Esophagus squamous epithelium (tissue), 5 donors: ENCODE measurements at places on chromosomes 11 and 22.

GRCh38 chr11:84173078-84173477 is 886.9 kb upstream of the CCDC90B start:
- no peak for DNase-seq

GRCh38 chr11:101129203-101129943 is at the start of gene PGR:
PGR (minus strand) TSS chr11:101129813; CDS start chr11:101129070, 743 bp downstream.
- DNase-seq: no peak

DNA sequence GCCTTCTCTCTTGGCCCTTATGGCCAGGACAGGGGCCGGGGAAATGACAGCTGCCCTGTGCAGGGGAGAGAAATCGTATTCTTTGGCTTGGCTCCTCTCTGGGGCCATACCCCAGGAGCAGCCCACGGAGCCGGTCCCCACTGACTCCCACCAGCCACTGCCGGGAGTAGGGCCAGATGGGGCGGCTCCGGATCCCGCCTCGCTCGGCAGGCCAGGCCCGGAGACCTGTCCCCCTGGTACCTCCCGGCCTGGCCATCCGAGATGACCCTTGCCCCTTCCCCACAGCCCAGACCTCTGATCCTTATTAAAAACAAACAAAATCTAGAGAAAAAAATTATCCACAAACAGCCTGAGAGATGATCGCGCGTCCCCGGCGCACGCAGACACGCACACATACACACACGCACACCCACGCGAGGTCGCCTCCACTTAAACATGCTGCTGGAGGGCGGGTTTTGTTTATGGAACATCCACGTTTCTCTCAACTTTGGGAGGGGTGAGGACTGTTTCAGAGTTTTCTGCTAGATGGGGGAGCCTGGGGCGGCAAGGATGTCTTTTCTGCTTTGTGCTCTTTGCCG is 59.1 kb downstream of the IGLL1 start:
- no peak for DNase-seq

DNA sequence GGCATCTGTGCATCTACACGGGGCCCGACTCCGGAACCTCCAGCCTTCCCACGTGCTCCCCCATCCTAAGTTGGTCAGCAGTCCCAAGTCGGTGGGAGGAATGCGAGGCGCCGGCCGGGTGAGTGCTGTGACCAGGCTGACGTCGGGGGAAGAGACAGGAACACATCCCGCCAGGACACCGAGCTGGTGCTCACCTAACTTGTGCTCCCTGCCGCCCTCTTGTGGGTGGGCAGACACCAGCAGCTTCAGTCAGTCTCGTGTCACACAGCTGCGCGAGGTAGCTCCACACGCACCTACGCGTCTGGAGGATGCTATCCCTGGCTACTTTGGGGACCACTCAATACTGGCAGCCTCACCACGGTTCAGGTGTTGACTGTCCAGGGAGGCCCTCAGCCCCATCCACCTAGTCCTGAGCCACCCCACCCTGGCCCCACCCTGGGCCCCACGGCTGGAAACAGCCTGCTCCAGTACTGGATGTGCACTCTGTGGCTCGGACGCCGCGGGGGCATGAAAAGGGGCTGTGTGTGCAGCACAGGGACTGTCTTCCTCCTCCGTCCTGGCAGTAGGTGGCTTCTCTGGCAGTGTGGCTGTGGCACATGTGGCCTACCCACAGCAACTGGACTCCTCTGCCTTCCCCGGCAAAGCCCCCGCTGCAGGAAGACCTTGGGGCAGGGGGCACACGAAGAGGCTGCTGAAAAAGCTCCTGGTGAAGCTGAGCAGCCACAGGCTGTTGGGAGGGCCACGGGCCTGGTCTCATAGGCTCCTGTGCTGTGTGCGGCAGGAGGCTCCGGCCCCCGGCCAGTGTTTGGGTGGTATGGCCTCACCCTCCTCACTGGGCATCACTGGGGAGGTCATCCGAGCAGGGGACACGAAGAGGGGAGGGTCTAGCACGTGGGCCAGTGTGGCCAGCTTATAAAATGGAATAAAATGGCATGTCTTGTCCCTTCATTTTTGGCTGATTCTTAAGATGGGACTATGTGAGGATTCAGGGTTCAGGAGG is 11.2 kb upstream of the BID start:
- DNase-seq: no peak

DNA sequence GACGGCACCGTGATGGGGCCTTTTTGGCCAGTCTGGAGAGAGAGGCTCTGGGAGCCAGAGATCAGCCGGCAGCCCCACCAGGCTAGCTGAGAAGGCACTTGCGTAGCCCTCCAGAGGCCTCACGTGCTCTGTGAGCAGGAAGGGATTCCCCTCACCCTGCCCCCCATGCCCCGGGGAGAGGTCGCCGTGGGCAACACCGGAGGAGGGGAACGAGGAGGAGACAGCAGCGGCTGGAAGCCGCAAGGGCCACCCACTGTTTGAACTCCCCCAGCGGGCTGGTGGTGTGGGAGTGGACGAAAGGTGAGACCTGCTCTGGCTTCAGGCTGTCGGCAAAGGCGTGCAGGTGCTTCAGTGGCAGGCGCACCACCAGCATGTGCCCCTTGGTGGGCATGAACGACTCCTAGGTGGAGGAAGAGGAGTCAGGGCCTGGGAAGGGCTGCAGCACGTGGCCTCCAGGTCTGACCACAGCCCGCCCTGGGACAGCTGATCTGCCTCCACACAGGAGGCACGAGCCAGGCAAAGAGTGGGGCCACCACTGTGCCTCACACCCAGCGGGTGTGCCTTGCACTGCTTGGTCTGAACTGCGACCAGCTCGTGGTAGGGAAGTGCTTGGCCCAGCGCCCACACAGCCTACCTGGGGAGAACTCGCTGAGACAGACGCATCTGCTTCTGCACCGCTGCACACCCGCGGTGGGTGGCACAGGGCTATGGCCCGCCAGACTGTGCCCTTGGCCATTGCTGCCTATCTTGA is 99.9 kb downstream of the MED15 start:
- DNase-seq: no peak

DNA sequence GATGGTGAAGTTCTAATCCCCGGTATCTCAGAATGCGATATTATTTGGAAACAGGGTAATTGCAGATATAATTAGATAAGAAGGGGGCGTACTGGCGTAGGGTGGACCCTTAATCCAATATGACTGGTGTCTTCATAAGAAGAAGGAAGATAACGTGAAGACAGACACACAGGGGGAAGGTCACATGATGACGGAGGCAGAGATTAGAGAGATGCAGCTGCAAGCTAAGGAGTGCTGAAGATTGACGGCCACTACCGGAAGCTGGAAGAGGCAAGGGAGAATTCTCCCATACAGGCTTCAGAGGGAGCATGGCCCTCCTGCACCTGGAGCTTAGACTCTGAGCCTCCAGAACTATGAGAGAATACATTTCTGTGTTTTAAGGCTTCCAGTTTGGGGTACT is 54.8 kb downstream of the MIAT start:
- no peak for DNase-seq

GRCh38 chr11:57787006-57787604 is 25.5 kb downstream of the CTNND1 start:
- DNase-seq: no peak

DNA sequence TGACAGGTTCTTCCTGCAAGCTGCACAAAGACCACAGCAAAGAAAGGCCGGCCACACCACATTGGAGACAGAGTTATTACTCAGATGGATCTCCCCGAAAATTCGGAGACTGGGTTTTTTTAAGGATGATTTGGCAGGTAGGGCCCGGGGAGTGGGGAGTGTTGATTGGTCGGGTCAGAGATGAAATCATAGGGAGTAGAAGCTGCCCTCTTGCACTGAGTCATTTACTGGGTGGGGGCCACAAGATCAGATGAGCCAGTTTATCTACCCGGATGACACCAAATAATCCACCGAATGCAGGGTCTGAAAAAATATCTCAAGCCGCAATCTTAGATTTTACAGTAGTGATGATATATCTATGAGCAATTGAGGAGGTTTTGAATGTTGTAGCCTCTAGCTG is 401.8 kb upstream of the FAT3 start:
- DNase-seq: no peak

DNA sequence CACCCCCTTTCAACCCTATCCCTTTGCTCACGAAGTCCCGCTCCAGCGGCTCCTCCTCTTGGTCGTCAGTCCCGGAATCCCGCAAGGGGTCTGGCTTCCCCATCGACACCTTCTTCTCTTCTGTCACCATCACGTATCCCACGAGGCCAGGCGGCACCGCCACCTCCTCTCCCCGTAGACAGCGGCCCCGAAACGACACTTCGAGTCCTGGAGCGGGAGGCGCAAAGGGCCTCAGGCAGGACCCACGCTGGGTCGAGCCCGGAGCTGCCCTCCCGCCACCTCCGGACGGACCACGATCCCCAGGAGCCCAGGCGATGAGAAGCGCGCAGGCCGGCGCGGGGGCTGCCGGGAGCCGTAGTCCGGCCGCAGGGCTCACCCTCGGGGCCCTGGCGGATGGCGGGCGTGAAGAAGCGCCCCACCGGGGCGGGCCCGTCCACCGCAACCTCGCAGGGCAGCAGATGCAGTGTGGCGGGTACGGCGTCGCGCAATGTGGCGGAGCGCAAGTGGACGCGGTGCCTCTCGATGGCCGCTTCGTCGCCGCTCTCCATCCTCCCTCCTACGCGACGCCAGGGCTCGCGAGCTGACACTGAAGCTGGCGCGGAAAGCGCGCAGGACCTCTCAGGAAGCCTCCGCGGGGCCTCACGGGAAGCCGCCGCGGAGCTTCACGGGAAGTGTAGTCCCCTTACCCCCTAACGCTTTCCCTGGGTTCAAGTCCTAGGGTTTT is at the start of gene RNASEH2C:
TSS of gene RNASEH2C (minus strand) at position 588 of the 724 bp plus-strand sequence. CDS start at position 548, 40 bp downstream.
- DNase-seq: no peak

DNA sequence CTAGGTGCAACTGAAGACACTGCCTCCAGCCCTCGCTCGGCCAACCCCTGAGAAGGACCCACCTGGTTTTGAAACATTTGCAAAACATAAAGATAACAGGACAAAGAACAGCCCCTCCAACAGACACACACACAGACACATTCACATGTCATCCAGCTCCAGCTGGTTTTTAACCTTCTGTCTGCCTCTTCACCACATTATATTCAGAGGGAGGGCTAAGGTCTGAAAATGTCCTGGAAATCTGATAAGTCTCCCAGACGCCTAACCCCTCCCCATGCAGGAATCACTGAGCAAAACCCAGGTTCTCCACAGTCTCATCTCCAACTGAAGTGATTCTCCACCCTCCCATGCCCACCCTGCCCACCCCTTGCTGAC is 29.4 kb downstream of the PACSIN2 start:
- DNase-seq: no peak

DNA sequence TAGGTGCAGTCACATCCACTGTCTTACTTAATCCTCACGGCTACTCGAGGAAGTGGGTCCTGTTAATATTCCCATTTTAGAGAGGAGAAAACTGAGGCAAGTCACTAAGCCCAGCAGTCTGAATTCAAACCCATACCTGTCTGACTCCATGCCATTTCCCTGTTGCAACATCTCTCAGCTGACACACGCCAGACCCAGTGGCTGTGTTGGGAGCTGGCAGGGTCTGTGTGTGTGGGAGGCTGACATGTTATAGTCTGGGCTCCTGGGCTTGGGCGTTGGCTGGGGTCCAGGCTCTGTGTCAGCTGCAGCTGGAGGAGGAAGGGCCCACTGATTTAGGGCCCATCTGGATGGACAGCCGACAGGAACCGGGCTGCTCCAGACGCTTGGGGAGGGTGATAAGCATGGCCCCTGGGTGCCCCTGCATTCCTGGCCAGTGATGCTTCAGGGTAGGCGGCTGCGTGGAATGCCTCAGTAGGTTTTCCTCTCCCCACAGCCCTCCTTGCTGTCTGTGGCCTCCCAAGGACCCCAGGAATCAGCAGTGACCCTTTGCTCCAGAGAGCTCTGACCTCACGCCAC is 562.5 kb downstream of the MN1 start:
- DNase-seq: no peak

DNA sequence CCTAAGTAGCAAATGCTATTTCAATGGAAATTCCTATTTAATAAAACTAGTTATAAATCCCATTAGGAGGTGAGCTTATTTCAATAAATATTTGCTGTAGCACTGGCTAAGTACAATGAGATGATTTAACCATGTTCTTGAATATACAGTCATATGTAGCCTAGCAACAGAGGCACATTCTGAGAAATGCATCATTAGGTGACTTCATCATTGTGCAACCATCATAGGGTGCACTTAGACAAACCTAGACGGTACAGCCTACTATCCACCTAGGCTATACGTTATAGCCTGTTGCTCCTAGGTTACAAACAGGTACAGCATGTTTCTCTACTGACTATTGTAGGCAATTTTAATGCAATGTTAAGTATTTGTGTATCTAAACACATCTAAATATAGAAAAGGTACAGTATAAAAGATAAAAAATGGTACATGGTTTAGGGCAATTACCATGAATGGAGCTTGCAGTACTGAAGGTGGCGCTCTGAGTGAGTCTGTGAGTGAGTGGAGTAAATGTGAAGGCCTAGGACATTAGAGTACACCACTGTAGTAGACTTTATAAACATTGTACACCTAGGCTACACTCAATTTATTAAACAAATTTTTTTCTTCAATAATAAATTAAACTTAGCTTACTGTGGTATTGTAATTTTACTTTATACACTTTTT is 350.1 kb downstream of the CASP12 start:
- DNase-seq: no peak

GRCh38 chr11:8811571-8811970 is 99.4 kb upstream of the AKIP1 start:
- DNase-seq: no peak

DNA sequence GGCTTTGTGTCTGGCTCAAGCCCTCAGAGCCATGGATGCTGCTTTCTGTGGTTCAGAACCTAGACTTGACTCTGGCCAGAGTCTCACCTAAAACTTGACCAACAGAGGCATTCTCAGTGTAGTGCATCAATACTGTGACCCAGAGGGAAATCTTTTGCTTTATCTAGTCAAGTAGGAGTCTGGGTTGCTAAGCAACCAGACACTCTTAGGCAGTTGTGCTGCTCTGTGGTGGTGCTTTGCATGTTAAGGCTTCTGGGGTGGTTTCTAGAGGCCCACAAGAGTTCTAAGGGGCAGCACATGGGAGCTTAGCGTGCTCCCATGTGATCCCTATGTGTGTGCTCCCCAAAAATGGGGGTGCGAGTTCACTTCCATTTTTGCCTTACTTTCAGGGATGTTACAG is 224.6 kb upstream of the PLET1 start:
- DNase-seq: no peak

GRCh38 chr11:70810133-70810532 is 411.8 kb downstream of the CTTN start:
- DNase-seq: no peak

DNA sequence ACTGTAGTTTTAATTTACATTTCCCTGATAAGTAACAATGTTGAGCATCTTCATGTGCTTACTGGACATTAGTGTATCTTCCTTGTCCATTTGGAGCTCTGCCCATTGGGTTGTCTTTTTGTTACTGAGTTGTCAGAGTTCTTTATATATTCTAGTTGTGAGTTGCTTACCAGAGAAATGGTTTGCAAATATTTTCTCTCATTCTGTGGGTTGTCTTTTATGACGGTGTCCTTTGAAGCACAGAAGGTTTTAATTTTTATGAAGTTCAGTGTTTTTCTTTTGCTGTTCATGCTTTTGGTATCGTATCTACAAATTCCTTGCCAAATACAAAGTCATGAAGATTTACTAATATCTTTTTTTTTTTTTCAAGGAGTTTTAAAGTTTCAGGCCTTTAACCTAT is 42.4 kb downstream of the ZBTB44 start:
- DNase-seq: no peak
